ENCODE measurements at places on chromosomes 11 and 22. TPM values are rescaled to one million over a fixed set of nuclear protein-coding genes. Genes with fewer than 3 reads are reported as not detected.

- DNase-seq = no peak
Observed at GRCh38 chr22:22737590-22737989, 93.2 kb downstream of the GGTLC2 start.

KCNJ11 gene
- 4.3 TPM for total RNA-seq

LRRC4C gene
- 0.86 TPM for total RNA-seq

GRCh38 chr22:29275819-29276565 is 7.9 kb downstream of the EWSR1 start:
- no peak for DNase-seq

DNA sequence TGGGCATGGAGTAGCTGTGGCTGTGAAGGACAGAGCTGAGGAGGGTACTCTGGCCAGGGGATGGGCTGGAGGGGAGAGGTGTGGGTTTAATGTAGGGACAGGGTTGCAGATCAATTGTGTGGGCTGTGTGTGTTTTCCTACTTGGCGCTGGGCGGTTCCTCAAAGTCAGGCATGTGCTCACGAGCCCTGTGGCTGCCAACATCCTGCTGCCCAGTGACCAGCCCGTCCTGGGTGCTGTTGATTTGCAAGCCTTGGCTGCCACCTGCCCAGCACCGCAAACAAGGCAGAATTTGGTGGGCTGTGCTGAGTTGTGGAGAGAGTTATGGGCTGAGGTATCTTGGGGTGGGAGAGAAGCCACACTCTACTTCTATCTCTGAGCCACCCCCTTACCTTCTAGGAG is 69.2 kb downstream of the SCN3B start:
- no peak for DNase-seq

TEX12 gene
- total RNA-seq = not detected

DNA sequence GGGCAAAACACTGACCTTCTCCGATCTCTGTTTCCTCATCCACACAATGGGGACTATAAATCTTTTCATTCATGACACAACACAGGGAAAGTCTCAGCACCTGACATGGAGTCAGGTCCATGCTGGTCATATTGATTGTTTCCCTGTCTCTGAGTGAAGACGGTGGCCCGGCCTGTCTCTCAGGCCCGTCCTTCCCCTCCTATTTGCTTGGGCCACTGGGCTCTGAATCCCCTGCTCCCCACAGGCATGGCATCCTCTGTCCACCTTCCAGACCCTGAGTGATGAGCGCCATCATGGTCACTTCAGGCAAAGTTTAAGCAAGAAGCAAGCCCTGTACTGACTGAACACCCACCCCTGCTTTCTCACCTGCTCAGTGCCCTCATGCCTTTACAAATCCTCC is 113.3 kb upstream of the ALX4 start:
- no peak for DNase-seq

CECR2 gene
- 10.9 TPM for total RNA-seq

MCHR1 gene
- not detected for total RNA-seq

GRCh38 chr11:129846508-129847335 is 31.1 kb downstream of the TMEM45B start:
- DNase-seq = no peak

NXPE2 gene
- total RNA-seq = 0.38 TPM

DNA sequence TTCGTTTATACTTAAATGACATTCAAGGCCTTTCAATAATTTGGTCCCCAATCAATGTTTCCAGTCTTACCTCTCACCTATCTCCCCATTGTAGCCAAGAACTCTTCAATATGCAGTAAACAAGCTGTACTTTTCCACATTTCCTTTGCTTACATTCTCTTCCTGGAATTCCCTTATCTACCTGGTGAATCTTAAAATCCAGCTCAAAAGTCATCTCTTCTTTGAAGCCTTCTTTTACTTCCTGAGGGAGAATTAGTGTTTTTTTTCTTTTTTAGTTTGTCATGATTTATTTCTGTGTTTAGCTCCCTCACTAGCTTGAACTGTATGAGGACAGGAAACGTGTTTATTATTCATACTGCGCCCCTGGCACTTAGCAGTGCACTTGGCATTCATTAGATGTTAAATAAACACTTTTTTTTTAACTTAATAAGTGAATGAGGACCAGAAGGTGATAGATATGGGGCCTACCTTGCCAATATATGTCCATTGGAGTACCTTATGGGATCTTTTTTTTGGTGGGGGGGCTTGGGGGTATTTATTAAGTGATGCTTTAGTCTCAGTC is 4.9 kb upstream of the PTS start:
- DNase-seq = no peak

PLAAT4 gene
- total RNA-seq = 150 TPM

GRCh38 chr11:125514336-125515101 is 18.5 kb upstream of the FEZ1 start:
- no peak for DNase-seq

DNA sequence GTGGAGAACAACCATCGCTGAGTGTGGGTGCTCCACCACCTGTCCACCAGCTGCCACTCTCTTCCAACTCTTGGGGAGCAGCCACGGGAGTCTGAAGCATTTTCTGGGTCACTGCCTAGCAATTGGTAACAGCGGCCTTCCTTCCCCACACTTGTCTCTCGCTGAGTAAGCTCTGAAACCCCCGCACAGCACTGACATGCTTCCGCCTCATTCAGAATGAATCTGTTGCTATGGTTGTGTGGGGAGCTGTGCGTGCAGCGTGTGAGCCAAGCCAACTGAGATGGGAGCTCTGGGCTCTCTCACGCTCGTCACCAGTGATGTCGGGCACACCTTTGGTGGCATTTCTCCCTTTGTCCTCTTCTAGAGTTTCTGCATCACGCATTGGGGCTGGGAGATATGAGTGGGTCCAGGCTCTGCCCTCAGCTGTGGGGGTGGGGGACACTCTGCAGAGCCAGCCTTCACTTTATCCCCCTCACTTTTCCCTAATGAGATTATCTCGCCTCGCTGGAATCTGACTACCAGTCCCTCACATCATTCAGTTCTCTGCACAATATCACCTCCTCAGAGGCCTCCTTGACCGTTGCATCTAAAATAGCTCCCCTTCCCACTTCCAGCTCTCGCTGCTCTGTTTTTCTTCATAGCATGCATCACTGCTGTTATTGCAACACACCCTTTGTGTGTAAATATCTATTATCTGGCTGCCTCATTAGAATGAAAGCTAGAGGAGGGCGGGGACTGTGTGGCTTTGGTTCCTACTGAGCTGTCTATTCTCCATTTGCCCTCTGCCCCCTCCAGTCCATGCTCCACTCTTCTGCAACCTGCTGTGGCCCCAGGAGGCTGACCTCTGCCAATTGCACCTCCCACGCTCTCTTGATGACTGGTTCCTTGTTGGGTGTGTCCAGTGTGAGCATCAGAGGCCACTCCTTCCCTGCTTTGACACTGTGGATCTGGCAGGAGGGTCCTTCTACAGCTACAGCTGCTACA is 569.9 kb upstream of the CADM1 start:
- no peak for DNase-seq

DNA sequence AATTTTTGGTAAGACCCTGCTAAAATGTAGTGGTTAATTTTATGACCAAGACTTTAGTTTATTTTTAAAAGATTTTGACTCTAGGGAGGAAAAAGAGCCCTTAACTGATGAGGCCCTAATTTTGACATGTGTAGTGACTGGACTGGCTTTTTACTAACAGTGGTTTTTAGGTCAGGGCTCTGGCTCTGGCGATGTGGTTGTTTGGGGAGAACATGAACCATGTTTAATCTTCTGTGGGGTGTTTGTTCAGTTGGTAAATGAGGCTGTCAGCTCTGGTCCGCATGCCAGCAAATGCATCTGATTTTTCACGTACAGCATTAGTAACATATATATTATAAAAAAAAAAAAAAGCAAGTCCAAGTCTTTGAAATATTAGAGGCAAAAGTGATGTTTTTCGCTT is 104.3 kb downstream of the EXT2 start:
- DNase-seq = no peak

DNA sequence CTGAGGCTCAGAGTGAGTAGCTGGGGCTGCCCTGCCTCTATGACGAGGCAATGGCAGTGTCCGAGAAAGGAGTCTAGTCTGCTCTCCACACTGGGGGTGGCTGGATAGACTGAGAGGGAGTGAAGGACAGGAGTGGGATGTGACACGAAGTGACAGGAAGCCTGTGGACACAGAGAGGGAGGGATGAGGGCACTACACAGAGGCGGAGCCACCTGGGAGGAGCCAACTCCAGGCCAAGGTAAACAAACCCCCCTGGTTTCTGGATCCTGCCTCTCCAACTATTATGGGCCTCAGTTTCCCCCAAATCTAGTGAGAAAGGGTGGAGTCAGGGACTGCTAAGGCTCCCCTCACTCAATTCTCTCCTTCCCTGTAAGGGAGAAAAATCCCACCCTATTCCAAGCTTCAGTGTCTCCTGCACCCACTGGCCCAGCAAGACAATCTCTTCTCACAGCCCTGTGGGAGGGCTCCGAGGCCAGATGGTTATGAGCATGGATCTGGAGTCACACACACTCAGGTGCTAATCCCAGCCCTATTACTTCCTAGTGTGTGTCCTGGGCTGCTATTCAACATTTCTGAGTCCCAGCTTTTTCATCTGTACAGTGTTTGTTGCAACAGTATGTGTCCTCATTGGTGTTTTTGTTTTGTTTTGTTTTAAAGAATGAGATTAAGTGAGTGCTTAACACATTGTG is 24.9 kb downstream of the ASPHD2 start:
- DNase-seq = no peak

DNA sequence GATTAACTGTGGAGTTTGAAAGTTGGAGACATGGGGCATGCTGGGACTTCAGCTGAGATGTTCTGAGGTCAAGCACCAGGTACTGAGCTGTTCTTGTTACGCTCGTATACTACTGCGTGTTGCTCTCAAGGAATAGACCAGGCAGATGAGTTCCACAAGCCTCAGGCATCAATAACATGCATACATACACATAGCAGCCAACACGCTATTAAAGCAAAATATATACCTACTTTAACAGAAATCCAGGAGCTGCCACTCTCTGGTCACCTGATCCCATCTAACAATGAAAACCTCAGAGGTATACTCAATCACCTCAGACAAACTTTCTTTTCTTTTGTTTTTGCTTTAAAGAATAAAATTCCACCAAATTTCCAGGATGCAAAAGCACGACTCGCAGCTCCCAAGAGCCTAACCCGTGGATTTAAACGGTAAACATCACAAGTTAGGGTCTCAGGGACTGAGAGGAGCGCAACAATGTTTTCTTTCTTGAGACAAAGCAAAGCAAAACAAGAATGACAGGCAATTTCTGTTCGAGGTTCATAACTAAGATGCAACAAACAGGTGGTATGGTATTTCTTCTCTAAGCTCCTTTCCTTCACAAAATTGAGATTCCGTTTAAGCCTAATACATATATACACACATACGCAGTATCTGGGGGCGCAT is 16.5 kb downstream of the BLID start:
- no peak for DNase-seq

KLHDC7B gene
- 0.77 TPM for total RNA-seq

GRCh38 chr11:10398525-10398924 is 56.5 kb upstream of the AMPD3 start:
- DNase-seq = peak; percentile 52

GRCh38 chr11:67613313-67613959 is 6.7 kb downstream of the NDUFV1 start:
- DNase-seq = peak; percentile 44

- no peak for DNase-seq
Observed at GRCh38 chr11:66529069-66529468, 16.8 kb downstream of the ZDHHC24 start.

DNA sequence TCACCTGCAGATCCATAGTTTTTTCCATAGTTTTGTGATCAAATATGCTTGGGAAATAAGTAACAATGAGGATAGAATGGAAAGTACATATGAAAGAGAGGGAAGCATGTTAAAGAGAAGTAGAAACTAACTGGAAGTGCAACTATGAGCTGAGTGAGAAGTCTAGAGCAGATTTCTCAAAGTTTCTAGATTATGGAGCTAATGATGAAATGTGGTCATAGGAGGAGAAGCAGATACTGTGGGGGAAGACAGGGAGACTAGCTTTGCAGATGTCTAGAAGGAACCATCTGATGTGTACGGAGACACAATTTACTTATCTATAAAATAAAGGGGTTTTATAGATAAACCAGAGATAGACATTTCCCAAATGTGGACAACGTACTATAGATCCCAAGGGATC is 37.1 kb downstream of the RELT start:
- DNase-seq = no peak

GRCh38 chr22:33803371-33804282 is 116.6 kb downstream of the LARGE1 start:
- DNase-seq = no peak

All from lower lobe of right lung (tissue), 2 donors.